ENCODE measurements at places on chromosomes 5 and 9.

GRCh38 chr5:38453506-38453905 lies 102.9 kb downstream of the LIFR start:
- DNase-seq, result no peak

GRCh38 chr5:59037453-59037852 lies 454.6 kb downstream of the RAB3C start:
- DNase-seq, result no peak

DNA sequence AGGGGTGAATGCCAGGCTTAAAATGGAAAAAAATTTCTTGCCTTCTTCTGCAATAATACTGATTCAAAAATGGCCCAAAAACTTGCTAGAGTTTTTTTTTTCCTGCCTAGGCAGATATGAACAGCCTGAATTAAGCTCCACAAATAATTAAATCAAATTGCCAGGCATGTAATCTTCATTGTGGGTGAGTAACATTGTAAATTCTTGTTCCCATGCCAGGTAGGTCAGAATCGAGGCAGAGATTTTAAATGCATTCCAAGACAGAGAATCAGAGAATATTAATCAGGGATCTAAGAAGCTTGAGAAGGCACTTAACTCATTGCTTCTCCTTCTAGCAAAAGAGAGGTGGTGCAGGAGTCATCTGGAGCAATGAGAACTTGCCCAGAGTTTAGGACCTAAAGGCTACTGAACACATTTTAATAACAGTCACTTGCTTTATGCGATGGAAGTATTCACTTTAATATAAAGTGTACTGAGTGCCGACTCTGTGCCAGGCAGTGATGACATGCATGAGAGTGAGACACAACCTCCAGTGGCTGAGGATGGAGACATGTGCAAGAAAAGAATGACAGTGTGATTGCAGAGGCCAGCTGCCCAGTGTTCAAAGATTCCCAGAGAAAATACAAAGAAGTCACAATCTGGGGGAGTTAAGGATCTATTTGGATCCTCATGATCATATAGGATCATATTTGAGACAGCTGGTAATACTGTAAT lies 102.3 kb downstream of the APBA1 start:
- no peak for DNase-seq

GRCh38 chr9:113095561-113095960 lies 39.0 kb upstream of the ZFP37 start:
- no peak for DNase-seq

GRCh38 chr9:136688274-136689107 lies 1.2 kb upstream of the AGPAT2 start:
- DNase-seq, result no peak

Data from stimulated activated CD8-positive, alpha-beta memory T cell treated with anti-CD3 and anti-CD28 coated beads, Interleukin-15, amount 100 ng/mL, for 24 hours (primary cell).